Stimulated activated CD4-positive, alpha-beta T cell treated with anti-CD3 and anti-CD28 coated beads, Interleukin-1b, Interleukin-23, amount 100 ng/mL, for 1 hour (primary cell): ENCODE measurements at places on chromosomes 5 and 9.

DNA sequence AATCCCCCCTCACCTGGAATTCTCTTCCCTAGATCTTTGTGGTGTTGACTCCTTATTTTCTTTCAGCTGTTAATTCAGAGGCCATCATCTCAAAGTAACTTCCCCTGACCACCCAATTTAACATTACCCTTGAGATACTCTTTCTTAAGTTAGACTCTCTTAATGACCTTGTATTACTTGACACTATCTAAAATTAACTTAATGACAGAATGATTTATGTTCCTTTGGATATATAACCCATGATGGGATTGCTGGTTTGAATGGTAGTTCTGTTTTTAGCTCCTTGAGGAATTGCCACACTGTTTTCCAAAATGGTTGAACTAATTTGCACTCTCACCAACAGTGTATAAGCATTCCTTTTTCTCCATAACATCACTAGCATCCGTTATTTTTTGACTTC, 298.0 kb downstream of the NNT start:
- DNase-seq = no peak

DNA sequence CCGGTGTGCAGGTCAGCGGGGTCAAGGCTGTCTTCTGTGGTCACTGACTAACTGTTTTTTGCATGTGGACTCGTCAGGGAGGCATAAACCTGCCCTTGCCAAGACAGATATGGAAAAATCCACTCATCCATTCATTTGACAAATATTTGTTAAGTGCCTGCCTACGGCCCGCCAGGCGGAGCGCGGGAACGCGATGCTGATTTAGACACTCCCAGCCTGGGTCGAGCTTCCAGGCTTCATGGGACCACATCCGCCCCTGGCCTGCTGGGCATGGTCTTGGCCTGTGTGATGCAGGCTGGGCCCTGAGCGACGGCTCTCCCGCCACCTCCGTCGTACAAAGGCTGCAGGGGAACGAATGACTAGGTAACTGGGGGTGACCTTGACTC, 18.1 kb downstream of the MYMK start:
- no peak for DNase-seq

GRCh38 chr5:148011398-148012137, 52.2 kb upstream of the SPINK5 start:
- DNase-seq = no peak

- no peak for DNase-seq
Measured at GRCh38 chr5:14131855-14132503, 11.2 kb upstream of the TRIO start.

GRCh38 chr9:116074658-116075057, 78.9 kb upstream of the PAPPA start:
- no peak for DNase-seq

DNA sequence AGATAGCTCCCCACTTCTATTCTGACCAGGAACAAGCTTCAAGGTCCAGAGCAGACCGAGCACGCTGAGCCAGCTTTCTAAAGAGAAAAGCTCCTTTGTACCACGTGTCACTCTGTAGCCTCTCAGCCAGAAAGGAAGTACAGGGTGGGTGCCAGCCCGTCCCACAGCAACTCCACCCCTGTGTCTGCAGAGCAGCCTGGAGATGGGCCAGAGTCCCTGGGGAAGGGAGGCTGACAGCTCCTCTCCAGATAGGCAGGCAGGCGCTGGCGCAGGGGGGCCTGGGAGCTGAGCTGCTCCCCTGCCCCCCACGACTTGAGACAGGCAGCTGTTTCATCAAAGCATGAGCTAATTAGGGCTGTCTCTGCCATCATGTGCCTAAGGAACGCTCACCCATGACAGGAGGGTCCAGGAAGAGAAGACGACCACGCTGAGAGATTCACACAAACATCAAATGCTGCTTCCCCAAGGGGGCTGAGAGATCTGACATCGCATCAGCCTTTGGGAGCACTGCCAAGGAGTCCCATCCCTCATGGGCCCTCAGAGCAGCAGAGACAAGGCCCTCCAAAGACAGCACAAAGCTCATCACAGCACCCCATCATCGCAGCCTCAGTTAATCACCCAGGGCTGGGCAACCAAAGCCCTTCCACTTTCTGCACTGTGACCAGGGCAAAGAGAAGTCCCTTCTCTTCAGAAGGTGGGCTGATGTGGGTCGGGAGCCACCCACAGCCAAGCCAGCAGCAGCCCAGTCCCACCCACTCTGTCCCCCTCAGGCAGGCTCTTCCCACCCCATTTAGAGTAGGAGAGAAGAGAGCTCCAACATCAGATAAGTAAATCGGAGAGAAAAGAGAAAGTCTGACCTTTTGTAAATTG, 78.5 kb upstream of the LRRTM2 start:
- DNase-seq = no peak

DNA sequence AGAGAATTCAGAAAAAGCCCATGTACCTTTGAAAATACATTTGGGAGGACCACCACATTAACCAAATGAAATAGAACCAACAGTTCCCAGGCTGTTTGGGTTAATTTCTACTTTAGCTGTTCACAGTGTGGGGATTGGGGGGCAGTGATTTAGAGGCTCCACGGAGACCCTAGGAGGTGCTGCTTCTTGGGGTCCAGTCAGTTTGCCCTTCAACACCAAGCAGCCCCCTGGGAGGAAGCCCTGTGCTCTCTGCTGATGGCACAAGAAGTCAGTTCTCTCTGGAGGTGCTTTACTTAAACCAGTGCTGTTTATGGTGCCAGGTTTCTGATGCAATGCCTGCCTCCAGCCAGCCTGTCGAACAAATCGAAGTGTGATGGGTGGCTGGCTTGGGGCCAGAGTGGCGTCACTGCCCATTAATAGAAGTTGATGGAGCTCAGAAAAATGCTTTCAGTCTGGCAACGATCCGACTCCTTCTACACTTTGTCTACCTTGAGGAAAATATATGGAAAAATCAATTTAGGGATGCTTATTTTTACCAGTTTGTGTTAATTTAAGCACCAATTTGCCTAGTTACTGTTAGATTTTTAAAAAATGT, 134.0 kb downstream of the SNX18 start:
- no peak for DNase-seq

GRCh38 chr9:29212397-29213387, 1639.4 kb upstream of the C9orf72 start:
- DNase-seq = no peak

DNA sequence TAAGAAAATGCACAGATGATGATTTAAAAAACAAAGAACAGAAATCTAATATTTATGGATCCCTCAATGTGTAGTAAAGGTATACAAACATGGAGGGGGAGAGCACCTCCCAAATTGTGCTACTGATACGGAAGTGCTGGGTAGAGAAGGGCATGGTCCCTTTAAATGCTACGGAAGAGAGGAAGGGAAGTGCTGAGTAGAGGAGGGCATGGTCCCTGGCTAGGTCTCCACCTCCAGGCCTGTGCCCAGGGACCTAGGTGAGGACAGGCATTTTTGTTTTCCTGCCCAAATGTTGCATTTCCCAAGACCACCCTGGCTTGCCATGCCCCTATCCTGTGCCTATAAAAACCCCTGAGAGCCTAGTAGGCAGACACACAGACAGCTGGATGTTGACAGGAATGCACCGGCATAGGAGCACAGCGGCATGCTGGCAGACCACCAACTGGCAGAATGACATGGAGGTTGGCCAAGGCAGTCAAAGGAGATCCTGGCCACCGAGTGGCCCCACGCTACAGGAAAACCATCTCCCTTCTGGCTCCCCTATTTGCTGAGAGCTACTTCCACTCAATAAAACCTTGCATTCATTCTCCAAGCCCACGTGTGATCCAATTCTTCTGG, 62.1 kb upstream of the SPDL1 start:
- DNase-seq = no peak

DNA sequence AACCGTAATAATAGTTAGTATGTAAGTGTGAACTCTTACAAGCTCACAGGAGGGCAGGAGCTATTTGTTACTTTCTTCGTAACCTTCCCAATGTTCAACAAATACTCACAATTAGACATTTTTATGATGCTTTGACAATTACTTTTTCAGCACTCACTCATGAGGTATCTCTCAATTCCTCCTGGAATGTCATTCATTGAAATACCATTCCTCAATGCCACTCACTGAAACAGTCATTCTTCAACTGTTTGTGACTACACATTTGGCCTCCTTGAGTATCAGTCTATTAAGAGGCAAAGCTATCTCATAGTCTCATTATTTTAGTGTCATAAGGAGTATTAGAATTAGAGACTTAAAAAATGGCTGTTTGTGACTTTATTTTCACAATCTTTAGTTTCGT, 734.1 kb upstream of the DMAC1 start:
- no peak for DNase-seq

GRCh38 chr5:126138281-126138931, 284.8 kb upstream of the GRAMD2B start:
- DNase-seq = no peak

GRCh38 chr9:72315089-72315509, 49.9 kb downstream of the ZFAND5 start:
- no peak for DNase-seq

DNA sequence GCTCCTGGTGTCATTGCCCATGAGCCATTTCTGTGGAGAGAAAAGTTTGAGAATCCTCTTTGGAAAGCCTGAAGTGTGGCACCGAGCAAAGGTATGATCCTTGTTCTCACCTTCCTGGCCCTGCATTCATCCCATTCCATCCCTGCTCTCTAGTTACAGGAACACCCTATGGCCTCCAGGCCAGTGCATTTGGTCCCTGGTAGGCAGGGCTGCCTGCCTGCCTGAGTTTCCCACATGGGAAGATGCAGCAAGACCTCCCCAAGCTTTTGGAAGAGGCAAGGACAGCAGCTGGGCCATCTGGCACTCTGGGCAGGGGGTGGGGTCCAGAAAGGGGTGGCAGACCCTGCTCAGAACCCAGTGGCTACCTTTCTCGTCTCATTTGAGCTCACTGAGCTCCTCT, 24.5 kb downstream of the IGIP start:
- no peak for DNase-seq

DNA sequence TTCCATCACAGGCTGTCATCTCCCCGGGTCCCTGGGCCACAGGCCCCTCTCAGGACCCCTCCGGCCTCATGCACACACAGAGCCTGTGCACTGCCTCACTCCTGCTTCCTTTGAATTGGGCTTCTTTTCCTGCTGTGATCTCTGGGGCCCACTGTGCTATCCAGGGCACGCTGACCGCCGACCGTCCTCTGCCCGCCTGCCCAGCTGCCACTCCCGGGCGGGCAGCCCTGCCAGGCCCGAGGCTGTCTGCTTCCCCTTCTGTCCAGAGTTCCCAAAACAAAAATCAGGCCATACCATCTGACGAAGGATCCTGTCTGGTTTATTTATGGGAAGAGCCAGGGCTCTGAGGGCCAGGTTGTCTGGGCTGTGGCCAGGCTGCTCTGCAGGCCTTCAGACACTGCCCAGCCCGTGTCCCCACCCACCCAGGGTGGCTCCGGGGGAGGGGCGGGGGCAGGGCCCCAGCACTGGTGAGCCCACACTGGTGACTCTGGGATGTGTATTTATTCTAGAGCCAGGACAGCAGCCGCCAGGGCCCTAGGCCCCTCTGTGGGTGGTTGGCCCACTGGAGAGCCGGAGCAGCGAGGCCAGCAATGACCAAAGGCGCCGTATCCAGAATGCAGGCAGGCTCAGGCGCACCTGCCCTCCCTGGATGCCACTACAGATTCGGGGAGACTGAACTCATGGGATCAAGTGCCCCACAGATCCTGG, 57.0 kb downstream of the ADAMTS2 start:
- no peak for DNase-seq

GRCh38 chr5:141272906-141273305, 27.7 kb downstream of the PCDHB15 start:
- DNase-seq = no peak

DNA sequence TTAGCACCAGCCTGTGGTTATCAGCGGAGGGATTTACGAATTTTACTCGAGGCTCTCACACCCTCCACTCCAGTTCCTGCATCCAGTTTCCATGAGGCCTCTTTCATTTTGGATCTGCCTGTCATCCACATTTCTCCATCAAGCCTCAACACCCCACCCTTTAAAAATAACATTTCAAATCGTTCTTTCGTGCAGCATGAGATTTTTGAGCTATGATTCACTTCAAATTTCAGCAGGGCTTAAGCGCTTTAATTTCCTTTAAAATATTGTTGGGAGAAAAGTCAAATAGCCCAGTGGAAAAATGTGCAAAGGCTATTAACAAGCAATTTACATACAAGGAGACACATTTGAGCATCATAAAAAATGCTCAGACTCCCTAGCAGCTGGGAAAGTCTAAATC, 103.2 kb downstream of the MSX2 start:
- no peak for DNase-seq

- no peak for DNase-seq
Measured at GRCh38 chr9:7756088-7756487, 43.5 kb downstream of the DMAC1 start.
